ENCODE measurements at places on chromosomes 13 and 19. TPM values are rescaled to one million over a fixed set of nuclear protein-coding genes. Genes with fewer than 3 reads are reported as not detected.

GRCh38 chr19:13843104-13843921, 33.6 kb upstream of the NANOS3 start:
- no peak for DNase-seq

- no peak for DNase-seq
Observed at GRCh38 chr19:12828494-12828893, 5.9 kb downstream of the RTBDN start.

DNA sequence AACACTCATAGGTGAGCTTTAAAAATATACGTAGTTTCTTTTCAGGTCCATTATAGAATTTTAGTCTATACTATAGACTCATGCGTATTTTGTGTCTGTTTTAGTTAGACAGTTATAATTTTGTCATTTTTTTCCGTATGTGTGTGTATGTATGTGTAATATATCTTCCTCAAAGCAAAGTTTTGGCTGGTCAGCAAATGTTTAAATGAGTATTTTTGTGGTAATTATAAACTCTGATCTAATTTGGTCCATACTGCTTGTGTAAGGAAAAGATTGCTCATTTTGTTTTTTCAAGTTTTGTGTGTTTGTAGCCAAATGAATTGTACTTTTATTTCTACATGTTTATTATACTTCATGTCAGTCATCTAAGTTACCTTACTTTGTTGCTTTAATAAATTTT, 20.5 kb downstream of the KCTD4 start:
- no peak for DNase-seq

- DNase-seq = no peak
Observed at GRCh38 chr19:43664018-43664417, 6.0 kb downstream of the PLAUR start.

DNA sequence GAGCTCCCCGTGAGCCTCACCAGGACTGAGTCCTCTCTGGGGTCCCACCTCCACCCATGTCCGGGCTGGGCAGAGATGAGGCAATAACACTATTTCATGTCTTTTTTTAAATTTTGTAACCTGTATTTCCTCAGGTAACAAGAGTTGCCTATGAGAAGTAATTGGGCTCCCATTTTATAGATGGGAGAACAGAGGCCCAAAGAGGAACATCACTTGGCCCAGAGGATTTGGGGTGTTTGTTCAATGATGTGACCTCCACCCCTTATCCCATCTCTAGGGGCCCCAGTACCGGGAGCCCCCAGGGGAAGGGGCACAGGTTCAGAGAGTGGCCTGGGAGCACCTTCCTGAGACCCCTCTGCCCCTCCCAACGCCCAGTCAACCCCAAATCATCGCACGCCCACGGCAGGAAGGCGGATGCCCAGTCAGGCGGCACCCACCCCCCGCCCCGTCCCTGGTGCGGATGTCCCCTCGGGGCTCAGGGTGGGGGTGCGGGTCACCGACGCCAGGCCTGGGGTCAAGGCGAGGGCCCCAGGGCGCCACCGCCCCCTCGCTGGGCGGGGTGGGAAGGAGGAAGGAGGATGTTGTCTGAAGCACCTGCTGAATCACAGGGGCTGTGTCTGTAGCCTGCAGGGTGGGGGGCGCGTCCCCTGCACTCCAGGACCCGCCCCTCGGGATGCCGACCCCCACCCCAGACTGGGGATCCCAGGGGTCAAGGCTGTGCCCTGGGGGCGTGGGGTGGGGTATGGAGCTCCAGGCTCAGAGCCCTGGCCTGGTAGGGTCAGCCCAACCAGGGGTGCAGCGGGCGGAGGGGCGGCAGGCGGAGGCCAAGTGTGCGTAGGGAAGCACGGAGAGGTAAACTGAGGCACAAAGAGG, 9.0 kb upstream of the CIRBP start:
- no peak for DNase-seq

DNA sequence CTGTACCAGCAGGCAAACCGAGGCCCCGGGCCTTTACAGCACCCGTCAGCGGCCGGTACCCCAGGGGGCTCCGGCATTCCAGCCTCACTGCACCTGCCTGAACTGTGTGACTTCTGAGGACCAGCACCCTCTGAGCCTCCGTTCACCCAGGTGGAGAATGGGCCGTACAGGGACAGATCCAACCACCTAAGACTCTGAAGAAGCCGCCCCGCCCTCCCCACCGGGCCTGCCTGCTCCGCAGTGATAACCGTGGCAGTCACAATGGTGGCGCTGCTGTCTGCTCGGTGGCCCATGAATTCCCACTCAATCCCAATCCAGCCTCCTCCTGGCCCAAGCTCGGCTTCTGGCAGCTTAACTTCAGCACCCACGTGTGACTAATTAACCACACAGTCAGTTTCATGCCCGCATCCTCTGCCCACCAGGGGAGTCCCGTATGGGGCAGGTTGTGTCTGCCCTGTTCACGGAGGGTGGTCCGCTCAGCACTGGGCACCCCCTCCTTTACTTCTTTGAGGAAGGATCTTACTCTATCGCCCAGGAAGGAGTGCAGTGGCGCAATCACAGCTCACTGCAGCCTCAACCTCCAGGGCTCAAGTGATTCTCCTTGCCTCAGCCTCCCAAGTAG, 3.4 kb downstream of the TCF3 start:
- no peak for DNase-seq

GRCh38 chr19:13952931-13953531, 722 bp downstream of the DCAF15 start:
- peak; percentile 74 for DNase-seq

GRCh38 chr19:39359026-39359425, 16.8 kb downstream of the SAMD4B start:
- DNase-seq = no peak

- DNase-seq = no peak
Observed at GRCh38 chr13:38341149-38341692, 8.4 kb upstream of the UFM1 start.

DNA sequence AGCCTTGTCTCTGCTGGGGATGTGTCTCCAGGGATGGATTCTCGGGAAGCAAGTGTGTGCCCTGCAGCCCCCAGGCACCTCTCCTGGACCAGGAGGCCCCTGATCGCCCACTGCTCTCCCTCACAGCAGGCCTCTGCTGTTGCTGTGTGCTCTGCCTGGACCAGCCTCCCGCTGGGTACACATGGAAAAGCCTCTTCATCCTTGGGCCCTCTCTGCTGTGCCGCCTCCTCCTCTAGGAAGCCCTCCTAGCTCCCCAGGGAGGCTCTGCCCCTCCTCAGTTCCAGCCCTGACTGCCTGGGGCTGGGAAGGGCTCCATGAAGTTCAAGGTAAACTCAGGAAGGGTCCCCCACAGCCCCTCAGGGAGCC, 12.0 kb downstream of the NDUFA11 start:
- DNase-seq = no peak

DNA sequence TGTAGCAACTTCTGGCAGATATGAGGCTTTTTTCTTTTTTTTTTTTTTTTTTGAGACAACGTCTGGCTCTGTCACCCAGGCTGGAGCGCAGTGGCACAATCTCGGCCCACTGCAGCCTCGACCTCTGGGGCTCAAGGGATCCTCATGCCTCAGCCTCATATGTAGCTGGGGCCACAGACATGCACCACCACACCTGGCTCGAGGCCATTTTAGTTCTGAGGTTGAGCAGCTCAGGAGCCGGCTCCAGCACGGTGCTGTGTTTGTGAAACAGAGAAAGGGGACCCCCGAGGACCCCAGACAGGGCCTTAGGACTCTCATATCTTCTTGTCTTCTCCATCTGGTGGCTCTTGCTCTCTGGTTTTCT, 3.4 kb upstream of the FLT3LG start:
- DNase-seq = no peak

GRCh38 chr13:30907121-30907861, 1.2 kb downstream of the MEDAG start:
- peak; percentile 21 for DNase-seq

DNA sequence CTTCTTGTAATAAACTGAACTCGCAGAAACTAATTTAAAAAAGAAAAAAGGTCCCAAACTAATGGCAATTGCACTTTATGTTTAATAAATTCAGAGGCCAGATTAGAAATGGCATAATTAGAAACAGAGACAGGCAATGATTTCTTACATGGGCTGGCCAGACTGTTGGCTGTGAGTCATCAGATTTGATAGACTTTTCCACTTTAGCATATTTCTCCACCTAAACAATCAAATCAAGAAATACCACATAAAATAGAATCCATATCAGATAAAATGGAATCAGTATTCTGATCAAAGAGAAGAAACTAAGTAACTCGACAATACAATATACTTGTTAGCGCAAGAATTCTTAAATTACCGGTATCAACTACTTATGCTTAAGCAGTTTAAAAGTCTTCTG, 29.0 kb downstream of the EXOSC8 start:
- DNase-seq = no peak

DNA sequence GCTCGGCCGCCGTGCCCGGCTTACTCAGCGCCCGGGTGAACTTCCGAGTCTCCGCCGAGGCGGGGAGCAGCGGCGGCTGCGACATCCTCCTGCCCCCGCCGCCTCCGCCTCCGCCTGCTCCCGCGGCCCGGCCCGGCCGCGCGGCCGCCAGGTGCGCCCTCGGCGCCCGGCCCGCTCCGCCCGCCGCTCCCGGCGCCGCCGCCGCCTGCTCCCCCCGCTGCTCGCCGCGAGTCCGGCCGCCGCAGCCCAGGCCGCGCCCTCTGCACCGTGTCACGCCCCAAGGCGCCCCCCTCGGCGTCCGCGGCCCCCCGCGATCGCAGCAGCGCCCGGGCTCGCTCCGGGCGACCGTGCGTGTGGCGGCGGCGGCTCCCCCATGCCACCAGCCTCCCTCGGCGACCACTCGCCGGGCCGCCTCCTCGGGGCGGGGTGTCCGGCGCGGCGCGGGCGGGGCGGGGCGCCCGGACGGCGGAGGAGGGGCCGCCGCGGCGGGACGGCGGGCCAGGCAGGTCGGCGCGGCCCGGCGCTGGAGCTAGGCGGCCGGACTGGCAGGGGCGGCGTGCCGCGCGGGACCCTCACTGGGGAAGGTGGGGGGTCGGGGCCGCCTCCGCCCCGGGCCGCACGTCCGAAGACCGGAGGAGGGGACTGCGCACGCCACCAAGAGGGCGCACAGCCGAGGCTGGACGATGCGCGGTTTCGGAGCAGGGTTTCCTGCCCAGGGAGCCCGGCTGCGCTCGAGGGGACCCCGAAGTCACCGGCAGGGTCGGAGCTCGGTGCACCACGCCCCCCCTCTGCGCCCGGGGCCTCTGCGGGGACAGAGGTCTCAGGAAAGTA, 108.6 kb upstream of the DOCK9 start:
- DNase-seq = peak; percentile 24

- DNase-seq = peak; percentile 47
Observed at GRCh38 chr19:31351056-31351854, 2.0 kb upstream of the TSHZ3 start.

- no peak for DNase-seq
Observed at GRCh38 chr13:80972857-80973478, 632.0 kb upstream of the SPRY2 start.

- DNase-seq = no peak
Observed at GRCh38 chr13:47396915-47397314, 500.1 kb upstream of the HTR2A start.

- DNase-seq = no peak
Observed at GRCh38 chr19:50694815-50695145, 24.8 kb downstream of the SHANK1 start.

DNA sequence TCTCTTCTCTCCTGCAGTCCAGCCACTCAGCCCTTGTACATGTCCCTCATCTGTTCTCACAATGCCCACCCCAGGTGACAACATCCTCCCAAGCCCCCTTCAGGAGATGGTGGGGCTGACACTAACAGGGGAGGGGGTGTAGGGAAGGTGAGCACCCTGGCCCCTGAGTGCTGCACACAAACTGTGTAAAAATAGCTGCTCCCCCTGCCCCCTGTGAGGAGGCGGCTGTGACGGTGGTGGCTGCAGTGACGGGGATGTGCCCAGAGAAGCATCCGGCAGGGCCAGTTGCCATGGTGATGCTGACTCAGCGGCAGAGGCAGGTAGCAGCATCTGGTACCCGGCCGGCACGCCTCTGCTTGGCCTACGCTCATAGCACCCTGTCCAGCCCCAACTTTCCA, 13.0 kb upstream of the JUND start:
- no peak for DNase-seq

GRCh38 chr13:98626298-98626935, 49.5 kb upstream of the STK24 start:
- no peak for DNase-seq

- DNase-seq = no peak
Observed at GRCh38 chr19:1047696-1048147, 7.8 kb downstream of the ABCA7 start.

GRCh38 chr13:82833923-82834322, 1048.4 kb downstream of the SLITRK1 start:
- no peak for DNase-seq

GRCh38 chr19:56108447-56109195, 12.5 kb downstream of the ZNF787 start:
- no peak for DNase-seq

DNA sequence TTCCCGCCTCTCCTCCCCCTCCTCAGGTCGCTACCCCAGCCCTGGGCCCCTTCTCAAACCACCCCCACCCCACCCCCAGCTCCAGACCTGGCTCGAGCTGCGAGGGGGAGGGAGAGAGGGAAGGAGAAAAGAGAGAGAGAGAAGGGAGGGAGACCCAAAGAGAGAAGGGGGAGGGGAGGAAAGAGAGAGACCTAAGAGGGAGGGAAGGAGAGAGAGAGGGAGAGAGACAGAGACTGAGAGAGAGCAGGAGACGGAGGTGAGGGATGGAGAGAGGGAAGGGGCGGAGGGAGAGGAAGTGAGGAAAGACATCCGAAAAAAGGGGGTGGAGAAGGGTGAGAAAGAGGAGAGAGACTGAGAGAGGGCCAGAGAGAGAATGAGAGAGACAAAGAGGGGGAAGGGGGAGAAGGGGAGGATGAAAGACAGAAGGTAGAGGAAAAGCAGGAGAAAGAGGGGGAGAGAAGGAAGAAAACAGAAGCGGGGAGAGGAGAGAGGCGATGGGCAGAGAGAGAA, 2.0 kb upstream of the SPACA6 start:
- peak; percentile 44 for DNase-seq

DNA sequence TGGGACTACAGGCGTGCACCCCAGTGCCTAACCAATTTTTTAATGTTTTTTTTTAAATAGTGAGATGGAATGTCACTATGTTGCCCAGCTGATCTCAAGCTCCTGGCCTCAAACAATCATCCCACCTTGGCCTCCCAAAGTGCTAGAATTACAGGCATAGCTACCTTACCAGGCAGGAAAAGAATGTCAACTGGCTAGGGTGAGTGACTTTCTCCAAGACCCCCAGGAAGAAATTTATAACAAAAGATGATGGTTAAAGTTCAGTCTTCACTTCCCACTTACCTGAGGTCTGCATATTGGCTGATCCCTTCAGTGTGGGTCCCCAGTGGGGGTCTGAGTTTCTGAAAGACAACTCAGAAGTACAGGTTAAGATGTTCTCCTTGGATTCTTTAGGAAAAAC, 893.0 kb downstream of the UQCRFS1 start:
- no peak for DNase-seq

- peak; percentile 79 for DNase-seq
Observed at GRCh38 chr19:56111601-56112312, 9.3 kb downstream of the ZNF787 start.

GRCh38 chr13:98348466-98349200, 171.6 kb upstream of the RNF113B start:
- DNase-seq = no peak

TNFSF9 gene
- total RNA-seq = 5.7 TPM

CDKN2D gene
- total RNA-seq = 30.6 TPM

MED16 gene
- total RNA-seq = 124 TPM

FGF22 gene
- total RNA-seq = 1.8 TPM

RAX2 gene
- total RNA-seq = not detected

SPRYD7 gene
- 10.3 TPM for total RNA-seq

TMC4 gene
- total RNA-seq = 0.31 TPM

WASF3 gene
- total RNA-seq = 27.3 TPM
